ENCODE measurements at places on chromosomes 2 and 18. TPM values are rescaled to one million over a fixed set of nuclear protein-coding genes. Genes with fewer than 3 reads are reported as not detected.
A peak's percentile ranks its signal among the peaks of the same experiment; 100 is the strongest.

DNA sequence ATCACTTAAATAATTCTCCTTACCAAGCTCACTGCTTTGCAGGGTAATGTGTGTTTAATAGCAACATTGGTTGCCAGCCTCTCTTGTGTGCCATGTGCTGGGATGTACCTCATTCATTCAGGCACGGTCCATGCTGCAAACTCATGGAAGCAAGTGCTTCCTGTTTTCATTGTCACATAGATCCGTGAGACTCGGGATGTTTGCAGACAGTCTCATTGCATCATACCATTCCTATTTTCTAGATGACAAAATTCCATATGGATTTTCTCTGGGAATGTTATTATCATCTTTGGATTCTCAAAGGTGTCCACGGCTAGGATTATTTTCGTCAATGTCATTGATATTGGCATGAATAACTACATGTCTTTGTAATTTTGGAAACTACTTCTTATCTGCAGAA lies 60.0 kb upstream of the HDAC4 start:
- DNase-seq = peak; percentile 47

- no peak for DNase-seq
Observed at GRCh38 chr2:127705391-127706065, 4.2 kb downstream of the SFT2D3 start.

- DNase-seq = no peak
Observed at GRCh38 chr2:133641497-133641896, 73.2 kb upstream of the NCKAP5 start.

ERICH2 gene
- not detected for total RNA-seq

GRCh38 chr2:37005118-37005868 lies 39.0 kb upstream of the STRN start:
- DNase-seq = no peak

CAVIN2 gene
- total RNA-seq = 90.6 TPM

LRRFIP1 gene
- total RNA-seq = 191 TPM

GRCh38 chr2:43115881-43116280 lies 110.5 kb downstream of the ZFP36L2 start:
- DNase-seq = no peak

GRCh38 chr2:181953881-181954537 lies 31.6 kb upstream of the PPP1R1C start:
- no peak for DNase-seq

DNA sequence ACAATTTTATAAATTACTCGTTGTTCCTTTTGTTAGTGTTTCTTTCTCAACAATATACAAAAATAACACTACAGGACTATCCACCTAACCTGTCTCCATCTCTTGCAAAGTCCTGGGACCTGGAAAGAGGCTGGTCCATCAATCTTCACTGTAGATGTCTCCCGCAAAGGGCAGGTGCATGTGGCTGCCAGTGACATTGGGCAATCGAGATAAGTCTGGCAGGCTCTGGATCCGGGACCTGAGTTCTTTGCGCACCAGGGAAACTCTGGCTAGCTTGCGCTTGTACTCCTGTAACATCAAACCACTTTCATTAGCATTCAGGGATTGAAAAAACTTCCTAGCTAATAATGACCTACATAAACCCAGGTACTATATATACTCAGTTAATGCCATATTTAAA lies 20.5 kb downstream of the RMP24 start:
- no peak for DNase-seq

DNA sequence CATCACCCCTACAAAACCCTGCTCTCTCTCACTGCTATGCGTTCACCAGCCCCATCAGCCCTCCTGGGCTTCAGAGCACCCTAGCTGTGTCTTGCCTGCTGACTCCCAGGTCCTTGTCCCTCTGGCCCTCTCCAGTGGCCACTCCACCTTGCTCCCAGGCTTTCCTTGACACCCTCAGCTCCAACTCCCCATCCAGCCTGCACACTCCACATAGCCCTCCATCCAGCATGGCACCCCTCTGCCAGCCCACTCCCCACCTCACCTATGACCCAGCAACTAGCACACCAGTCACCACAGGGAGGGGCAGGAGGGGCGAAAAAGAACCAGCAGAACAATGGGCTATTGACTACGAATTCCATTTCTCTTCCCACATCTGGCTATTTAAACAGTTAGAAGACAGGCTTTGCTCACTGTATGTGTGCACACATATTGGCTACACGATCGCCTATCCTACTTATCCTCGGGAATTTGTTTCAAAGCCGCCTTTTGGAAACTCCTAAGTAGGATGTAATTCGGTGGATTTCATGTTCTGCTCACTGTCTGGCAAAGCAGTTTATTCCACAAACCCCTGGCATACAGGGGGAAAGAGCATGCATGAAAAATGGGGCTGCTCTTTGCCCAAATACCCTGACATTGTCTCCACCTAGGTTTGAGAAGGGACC lies 195.3 kb downstream of the SMAD2 start:
- DNase-seq = no peak

GRCh38 chr2:241461693-241462677 lies 46.4 kb downstream of the STK25 start:
- no peak for DNase-seq

LRATD1 gene
- total RNA-seq = 5.6 TPM

GRCh38 chr2:128347701-128348539 lies 29.3 kb upstream of the HS6ST1 start:
- DNase-seq = peak; percentile 92

DNA sequence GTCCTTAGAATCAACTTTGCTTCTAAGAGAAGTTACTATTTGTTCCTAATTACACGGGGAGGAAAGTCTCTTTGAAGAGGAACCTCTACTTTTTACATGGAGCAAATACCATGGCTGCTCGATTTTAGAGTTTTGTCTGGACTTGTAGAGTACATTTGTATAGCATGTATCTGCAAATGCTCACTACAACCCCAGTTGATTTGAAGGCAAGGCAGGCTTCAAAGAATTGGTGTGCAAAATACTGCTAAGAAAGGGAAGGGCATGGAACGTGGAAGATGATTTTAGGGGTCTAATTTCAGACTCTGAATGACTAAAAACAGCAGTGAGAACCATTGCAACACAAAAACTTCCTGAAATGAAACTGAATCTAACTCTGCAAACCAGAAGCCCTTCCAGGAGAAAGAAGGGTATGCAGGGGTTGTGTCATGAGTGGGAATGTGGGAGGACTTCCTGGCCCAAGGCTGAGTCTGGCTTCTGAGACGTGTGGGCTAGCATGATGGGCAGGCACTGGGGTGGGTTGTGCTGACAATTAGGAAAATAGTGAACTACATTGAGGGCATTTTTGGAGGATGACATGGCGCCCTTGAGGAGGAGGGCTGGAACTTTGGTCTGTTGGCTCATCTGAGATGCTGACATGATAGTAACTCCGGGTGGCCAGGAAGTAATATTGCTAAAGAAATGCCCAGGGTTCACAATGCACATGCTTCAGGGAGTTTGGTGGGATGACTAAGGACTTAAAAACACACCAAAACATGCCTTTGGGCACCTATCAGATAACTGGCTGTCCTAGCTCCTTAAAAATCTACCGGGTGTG lies 18.9 kb upstream of the IL1R2 start:
- no peak for DNase-seq

SP110 gene
- 24.9 TPM for total RNA-seq

GRCh38 chr18:23397907-23398306 lies 55.2 kb upstream of the RIOK3 start:
- no peak for DNase-seq

- no peak for DNase-seq
Observed at GRCh38 chr2:167703441-167703840, 544.0 kb downstream of the STK39 start.

IL1F10 gene
- not detected for total RNA-seq

GAREM2 gene
- 5.5 TPM for total RNA-seq

DNA sequence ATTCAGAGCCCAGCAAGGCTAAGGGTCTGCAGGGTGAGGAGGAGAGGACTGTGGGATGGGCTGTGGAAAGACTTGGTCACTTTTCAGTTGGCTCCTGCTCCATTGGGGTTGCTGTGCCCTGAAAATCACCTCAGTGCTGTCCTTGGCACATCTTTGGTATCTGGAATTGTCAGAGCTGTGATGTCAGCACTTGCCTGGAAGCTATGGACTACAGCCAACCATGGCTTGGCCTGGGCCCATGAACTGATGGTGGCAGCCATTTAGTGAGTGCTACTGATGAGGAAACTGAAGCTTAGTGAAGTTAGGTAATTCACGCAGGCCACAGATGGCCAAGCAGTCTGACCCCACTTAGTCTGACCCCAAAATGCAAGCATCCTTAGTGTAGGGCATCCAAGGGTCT lies 121.8 kb upstream of the SERPINE2 start:
- no peak for DNase-seq

DNA sequence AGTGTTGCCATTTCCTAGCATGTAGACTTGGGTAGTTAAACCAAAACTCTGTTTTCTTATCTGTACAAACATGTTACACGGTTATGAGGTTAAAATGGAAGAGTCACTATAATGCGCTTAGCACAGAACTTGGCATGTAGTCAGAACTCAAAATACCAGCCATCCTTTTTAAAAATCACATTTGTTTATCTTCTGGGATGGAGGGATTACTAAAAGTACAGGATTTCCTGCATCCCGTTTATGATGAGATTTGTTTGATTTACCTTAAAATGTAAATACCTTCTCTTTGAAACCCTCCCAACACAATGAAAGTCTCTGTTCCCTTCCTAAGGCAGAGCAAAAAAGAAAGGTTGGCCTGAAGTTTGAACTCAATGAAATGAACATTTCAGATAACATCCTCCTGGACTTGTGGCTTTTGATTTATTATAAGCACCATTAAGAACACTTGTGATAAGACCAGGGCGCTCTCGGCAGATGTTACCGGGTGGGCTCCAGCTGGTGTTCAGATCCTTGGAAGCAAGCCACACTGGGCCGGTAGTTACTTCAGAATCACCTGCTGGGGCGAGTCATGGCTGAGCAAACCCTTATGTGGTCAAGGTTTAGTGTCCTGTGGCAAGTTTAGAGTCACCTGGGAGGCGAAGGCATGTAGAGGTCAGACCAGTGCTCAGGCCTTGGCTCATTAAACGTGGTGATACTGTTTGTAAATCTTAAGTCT lies 105.7 kb downstream of the MGAT5 start:
- DNase-seq = no peak

DNA sequence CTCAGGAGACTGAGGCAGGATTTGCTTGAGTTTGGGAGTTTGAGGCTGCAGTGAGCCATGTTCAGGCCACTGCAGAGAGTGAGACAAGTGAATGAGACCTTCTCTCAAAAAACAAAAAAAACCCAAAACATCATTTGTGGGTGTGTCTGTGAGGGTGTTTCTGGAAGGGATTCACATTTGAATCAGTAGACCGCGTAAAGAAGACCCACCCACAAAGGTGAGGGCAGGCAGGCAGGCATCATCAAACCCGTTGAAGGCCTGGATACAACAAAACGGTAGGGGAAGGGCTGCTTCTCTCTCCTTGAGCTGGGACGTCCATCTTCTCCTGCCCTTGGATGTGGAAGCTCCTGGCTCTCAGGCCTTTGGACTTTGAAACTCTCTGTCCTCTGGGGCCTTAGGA lies 25.4 kb downstream of the CDKL4 start:
- DNase-seq = no peak

Data from esophagus muscularis mucosa (tissue), 4 donors.